ENCODE measurements at places on chromosomes 6 and 20.
A peak's percentile ranks its signal among the peaks of the same experiment; 100 is the strongest.

DNA sequence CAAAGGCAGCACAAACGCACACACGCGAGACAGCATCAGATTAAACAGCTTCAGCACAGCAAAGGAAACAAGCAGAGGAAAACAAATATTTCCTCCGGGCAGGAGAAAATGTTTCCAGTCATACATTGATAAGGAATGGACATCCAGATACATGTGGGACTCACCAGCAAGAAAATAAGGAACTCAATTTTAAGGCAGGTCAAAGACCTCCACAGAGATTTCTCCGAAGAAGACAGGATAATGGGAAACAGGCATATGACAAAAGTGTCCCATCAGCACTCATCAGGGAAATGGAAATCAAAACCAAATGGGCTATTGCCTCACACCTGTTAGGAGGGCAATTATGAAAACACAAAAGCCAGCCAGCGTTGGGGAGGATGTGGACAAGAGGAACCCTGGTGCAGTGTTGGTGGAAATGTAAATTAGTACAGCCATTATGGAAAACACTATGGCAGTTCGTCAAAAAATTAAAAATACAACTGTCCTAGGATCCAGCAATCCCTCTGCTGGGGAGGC lies 9.7 kb upstream of the SLCO4A1 start:
- no peak for DNase-seq

- DNase-seq, result no peak
Measured at GRCh38 chr20:42532831-42533230, 656.9 kb downstream of the PTPRT start.

- no peak for DNase-seq
Measured at GRCh38 chr6:156273065-156273711, 504.0 kb upstream of the ARID1B start.

- peak; percentile 34 for DNase-seq
Measured at GRCh38 chr20:10218536-10219451, at the start of gene SNAP25. Gene SNAP25, plus strand, starts transcription at chr20:10218830. Its CDS starts 56,662 bp downstream, at chr20:10275492.

DNA sequence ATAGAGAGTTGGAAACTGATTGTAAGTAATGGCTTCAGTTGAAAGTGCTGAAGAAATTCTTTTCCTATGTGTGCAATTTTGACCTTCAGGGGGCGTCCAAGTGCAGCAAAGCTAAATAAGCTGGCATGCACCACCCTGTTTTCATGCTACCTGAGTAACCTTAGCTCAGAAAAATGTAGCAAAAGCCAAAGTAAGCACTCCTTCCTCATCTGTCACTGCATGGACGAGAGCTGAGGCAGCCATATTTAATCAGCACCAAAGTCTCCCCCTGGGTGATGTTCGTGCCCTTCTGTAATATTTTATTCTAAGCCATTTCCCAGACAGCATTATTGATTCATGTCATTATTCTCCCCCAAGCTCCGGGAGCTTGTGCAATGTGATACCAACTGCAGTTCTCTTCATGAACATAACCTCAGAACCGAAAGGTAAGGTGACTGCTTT lies 123.1 kb downstream of the RPS12 start:
- DNase-seq, result no peak
